Fibroblast of skin of left quadriceps (primary cell): ENCODE measurements at places on chromosomes 7 and 10.

DNA sequence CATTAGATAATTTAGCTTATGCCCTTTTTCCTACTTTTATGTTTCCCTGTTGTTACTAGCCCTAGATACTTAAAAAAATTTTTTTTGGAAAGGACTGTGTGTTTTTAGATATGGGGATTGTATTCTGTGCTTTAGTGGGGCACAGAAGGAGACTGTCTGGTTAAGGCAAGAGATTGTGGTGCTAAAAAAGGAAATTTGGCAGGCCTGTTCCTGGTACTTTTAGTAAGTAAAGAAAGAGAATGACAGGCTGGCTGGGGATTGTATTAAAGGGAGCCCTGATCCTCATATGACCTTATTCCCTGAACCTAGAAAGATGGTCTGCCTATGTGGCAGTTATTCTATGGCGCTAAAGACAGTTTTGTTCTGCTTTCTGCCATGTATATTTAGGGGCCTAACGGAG is 74.8 kb downstream of the AUTS2 start:
- DNase-seq: no peak

DNA sequence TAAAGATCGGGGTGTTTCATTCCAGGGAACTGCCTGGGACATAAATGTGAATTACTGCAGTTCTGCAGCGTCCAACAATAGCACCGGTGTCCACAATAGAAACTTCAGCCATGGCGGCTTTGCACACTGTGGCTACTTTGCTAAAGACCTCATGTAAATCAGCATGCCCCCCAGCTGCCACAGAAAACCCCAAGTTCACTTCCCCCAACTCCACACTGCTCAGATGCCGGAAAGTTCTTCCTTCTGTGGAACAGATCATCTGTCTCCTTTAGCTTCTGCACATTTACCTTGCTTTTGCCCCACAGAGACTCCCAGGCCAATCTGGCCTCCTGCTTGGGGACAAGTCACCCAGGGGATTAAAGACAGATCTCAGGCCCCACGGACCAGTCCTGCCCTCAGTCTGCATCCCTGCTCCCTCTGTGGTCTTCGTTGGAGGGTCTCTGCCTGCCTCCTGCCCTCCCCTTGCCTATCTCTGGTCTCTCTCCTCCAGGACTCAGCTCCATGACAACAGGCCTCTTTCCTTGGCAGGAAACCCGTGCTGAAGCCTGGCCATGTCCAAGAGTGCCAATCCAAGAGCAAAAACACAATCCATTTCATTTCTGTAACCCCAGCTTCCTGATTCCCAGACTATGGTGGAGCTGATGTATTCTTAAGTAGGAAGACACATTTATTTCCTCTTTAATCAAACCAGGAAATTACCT is 403.2 kb downstream of the RPS24 start:
- DNase-seq: no peak

DNA sequence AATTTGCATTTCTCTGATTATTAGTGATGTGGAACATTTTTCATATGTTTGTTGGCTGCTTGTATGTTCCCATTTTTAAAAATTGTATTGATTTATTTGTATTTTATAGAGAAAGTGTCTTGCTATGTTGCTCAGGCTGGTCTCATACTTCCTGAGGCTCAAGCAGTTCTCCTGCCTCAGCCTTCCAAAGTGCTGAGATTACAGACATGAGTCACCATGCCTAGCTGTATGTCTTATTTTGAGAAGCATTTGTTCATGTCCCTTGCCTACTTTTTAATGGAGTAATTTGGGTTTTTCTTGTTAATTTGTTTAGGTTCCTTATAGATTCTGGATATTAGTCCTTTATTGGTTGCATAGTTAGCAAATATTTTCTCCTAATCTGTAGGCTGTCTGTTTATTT is 214.2 kb upstream of the KAT6B start:
- DNase-seq: no peak

DNA sequence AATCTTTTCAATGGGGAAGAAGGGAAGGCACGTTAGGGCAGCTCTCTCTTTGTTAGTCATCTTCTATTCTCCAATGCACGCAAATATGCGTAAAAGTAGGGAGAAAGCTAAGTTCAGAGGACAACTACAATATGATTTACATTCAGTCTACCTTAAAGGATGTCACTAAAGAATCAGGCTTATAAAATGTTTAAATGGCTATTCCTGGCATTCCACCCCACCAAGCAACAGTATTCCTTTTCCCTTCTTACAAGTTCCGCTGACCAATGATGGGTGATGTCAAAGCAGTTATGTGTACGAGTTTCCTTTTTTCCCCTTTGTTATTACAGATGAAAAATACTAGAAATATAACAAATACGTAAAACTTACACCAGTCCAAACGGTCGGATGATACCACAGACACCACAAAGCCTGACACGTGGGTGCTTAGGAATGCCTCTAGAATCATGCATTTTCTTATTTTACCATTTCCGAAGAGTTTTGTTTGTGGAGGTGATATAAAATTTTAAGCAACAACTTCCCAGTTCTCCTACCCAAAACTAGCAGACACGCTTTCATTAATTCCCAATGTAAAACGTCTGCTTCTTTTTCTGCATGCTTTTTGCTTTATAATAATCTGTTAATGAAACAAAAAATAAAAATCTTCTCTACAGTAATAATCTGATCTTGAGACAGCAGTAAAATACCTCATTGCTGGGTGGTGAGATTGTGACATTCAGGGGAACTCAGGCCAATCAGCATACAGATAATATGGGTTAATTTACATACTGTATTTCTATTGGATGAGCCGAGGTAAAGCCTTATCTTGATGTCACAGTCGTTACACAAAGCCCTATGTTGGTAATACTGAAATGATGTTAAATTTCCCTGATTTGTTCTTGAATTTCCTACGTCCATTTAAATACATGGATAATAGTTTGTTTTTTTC is 708 bp upstream of the GPR85 start:
- DNase-seq: peak; percentile 61

DNA sequence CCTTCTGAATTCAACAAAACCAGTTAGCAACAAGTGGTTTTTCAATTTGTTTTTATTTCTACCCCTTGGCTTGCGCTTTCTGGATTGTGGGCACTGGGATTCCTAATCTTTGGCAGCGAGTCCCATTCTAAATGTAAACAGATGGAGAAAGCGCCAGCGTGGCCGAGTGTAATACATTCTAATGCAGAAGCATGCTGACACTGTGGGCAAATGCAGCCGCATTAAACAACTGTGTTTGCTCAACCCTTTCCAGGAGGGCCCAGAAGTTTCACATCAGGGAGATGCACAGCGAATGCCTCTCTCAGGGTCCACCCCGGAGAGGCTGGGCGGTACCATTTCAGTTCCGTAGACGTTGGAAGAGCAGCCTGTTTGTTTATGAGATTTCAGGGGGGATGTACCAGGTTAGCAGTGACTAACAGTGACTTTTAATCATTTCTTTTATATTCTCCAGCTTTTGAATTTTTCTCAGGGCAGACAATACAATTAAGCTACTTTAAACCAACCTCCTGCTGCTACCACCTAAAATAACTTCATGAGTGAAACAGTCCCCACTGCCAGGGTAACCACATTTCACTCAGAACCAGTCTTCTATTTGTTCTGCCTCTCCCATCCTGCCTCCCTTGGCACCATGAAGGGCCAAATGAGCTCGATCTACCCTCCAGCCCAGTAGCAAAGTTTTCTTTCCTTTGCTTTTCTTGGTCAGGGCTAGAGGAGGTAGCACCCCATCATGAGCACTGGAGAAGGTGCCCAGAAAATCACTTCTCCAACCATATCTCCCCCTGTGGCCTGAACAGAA is 164.2 kb upstream of the ITGB1 start:
- DNase-seq: peak; percentile 97

GRCh38 chr10:124010563-124011131 is 82.8 kb downstream of the CHST15 start:
- DNase-seq: no peak

GRCh38 chr7:40073239-40073638 is 61.2 kb downstream of the MPLKIP start:
- no peak for DNase-seq

GRCh38 chr10:69733791-69734261 is 67.9 kb upstream of the COL13A1 start:
- DNase-seq: no peak

DNA sequence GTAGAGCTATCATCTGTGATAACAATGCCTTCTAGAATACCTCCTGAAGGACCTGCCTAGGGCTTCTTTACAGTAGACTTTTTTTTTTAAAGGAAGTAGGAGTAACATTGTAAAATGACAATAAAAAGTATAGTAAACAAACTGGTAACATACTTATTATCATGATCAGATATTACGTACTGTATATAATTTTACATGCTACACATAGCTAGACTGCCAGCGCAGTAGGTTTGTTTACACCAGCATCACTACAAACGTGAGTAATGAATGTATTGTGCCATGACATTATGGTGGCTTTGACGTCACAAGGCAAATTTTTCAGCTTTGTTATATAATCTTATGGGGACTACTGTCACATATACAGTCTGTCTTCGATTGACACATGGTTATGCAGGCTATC is 15.4 kb upstream of the ZRANB1 start:
- DNase-seq: no peak

GRCh38 chr10:123275136-123275564 is 120.9 kb downstream of the BUB3 start:
- DNase-seq: no peak

- DNase-seq: no peak
Measured at GRCh38 chr7:106143711-106144337, 31.7 kb upstream of the SYPL1 start.

DNA sequence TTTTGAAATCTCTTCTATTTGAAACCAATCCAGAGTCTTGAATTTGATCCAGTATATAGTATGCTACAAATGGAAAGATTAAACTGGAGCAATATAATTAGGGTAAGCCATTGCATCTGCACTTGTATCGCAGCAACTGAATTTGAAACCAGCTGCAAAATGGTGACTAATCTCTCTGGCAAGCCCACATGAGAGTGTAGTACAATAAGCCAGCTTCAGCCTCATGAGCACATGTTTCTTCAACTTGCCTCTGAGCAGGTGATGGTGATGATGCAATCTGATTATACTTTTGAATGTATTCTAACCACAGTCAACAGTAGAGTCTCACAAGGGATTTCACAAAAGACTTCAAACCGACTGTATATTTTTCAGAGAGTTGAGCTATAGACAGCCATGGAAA is 829 bp upstream of the RPA3 start:
- peak; percentile 87 for DNase-seq

DNA sequence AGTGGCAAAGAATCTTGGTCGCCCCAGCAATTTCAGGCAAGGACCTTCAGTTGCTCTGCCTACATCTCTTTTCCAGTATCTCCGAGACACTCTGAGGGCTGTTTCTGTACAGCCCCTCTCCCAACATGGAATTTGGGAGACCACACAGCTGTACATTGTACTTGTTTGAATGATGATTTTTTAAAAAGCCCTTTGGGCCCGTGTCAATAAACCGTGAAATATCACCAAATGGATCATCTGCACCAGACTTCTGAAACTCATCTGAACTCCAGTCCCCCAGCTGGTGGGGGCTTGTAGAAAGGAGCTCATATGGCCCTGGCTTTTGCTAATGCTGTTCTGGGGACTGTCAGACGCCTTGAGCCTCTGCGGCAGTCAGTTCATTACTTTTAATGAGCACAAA is 374.9 kb downstream of the BBS9 start:
- DNase-seq: no peak

GRCh38 chr7:99992330-99993038 is 16.7 kb upstream of the AZGP1 start:
- DNase-seq: no peak

GRCh38 chr10:127797339-127797738 is 60.4 kb downstream of the FOXI2 start:
- DNase-seq: no peak

- peak; percentile 22 for DNase-seq
Measured at GRCh38 chr10:70191161-70191971, 21.1 kb upstream of the SAR1A start.

GRCh38 chr7:18513343-18513742 is 17.8 kb downstream of the HDAC9 start:
- no peak for DNase-seq

- DNase-seq: no peak
Measured at GRCh38 chr10:59435707-59436106, 73.4 kb upstream of the FAM13C start.

DNA sequence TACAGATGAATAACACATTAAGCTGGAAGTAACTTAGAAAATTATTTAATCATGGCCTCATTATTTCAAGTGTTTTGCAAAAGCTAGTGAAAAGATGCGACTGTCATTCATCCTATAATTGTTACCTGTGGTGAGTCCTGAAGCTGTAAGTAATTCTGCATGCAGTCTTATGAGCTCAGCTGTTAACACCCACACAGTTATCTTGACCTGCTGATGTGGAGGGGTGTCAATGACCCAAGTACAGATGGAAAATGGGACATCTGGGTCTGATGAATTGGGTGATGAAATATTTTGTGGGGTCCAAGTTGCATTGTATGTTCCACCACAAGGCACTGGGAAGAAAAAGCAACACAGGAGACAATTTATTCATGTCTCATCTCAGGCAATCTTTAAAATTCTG is 68.9 kb downstream of the OR13A1 start:
- DNase-seq: no peak

- DNase-seq: no peak
Measured at GRCh38 chr7:8423057-8423456, 10.4 kb upstream of the NXPH1 start.

GRCh38 chr10:69392481-69393000 is 24.2 kb downstream of the TACR2 start:
- DNase-seq: peak; percentile 39

DNA sequence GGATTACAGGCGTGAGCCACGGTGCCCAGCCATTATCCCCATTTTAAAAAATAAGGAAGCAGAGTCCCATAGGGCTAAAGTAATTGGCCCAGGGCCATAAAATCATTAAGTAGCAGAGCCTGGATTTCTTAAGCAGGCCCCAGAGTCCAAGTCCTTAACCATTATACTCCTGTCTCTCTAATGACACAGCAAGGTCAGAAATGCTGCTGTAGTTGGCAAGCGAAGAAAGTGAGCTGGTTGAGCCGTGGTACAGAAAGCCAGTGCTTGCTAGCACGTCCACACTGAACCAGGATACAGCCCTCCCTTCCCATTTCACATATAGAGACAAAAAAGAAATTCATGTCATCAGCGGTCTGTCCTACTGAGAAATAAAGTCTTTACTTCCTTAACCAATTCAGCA is 562.7 kb downstream of the GALNT17 start:
- no peak for DNase-seq

DNA sequence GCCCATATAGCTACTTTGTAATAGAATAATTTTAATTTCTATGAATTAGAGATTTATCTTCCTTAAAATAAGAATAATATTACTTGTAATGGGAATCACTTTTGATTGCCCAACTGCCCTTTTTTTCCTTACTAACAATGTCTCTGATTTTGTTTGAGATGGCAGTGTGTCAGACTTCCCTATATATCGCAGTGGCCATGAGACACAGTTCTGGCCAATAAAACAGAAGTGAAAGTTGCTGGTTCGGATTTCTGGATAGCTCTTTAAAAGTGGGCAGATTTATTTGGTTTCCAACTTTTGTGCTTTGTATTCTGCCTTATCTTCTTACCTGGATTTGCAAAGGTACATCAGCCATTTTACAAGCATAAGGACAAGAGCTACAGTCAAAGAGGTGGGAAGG is 170.2 kb downstream of the PPP1R17 start:
- DNase-seq: no peak

- DNase-seq: no peak
Measured at GRCh38 chr10:114552050-114552449, 106.0 kb downstream of the ABLIM1 start.

GRCh38 chr10:10995120-10995519 is 22.6 kb upstream of the CELF2 start:
- DNase-seq: no peak

GRCh38 chr10:24718031-24718855 is 5.4 kb downstream of the ARHGAP21 start:
- peak; percentile 63 for DNase-seq
